ENCODE measurements at places on chromosomes 1 and 21. TPM values are rescaled to one million over a fixed set of nuclear protein-coding genes. Genes with fewer than 3 reads are reported as not detected.

- DNase-seq, result no peak
These were observed 1503.0 kb downstream of the KCNT2 start for GRCh38 chr1:195105281-195105680.

SLC30A1 gene
- 14.8 TPM for total RNA-seq

DNA sequence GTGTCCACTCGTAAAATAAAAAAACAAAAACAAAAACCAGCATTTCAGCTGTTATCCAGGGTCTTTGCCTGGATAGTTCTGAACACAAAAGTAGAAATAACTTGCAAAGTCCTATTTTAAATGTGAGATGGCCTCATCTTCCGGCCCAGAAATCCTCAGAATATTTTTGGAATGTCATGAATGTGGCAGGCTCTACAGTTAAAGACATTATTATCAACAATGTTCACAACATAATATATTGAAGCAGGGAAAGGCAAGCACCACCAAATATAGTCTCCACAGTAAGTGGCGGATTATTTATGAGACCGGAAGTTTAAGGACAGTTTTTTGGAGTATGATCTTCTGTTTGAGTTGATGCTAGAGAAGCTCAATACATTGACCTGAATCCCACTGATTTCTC, 1.2 kb upstream of the C1orf198 start:
- DNase-seq, result no peak

DNA sequence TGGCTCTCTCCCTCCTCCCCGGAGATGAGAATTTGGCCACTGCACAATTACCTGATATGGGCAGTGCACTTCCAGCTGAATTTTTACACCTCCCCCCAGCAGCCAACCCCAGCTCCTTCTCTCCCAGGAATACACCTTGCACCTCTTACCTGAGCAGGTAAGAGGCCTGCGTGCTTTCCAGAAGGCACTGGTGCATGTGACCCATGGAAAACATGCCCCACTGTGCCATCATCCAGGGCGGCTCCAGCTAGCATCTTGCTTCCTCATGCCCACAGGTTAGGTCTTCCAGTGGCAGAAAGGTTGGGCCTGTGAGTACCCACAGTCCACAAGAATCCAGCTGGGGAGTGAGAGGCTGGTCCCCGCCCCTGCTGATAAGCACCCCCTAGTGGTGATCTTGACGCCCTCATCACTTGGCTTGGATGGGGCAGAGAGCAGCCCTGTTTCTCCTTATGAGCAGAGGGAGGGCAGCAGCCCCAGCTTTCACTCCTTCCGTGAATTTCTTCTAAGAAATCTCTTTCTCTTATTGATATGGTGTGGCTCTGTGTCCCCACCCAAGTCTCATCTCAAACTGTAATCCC, 57.8 kb downstream of the EDARADD start:
- peak; percentile 27 for DNase-seq

CATSPERE gene
- total RNA-seq, result not detected

GRCh38 chr1:241813768-241814320, 34.2 kb upstream of the EXO1 start:
- no peak for DNase-seq

C1orf141 gene
- not detected for total RNA-seq

DNA sequence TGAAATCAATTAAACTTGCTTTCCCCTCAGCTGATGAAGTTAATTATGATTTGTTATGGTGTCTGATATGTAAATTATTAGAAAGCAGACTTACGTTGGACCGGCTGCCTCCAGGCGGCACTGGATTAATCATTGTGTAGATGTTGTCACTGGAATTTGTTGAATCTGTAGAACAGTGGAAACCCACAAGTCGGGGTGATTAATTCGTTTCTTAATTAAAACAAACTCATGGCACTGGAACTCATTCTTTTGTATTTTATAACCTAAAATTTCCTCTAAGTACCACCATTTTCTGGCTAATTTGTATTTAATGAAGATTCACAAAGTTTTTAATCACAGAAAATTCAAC, 39.0 kb downstream of the MRPL37 start:
- no peak for DNase-seq

DNA sequence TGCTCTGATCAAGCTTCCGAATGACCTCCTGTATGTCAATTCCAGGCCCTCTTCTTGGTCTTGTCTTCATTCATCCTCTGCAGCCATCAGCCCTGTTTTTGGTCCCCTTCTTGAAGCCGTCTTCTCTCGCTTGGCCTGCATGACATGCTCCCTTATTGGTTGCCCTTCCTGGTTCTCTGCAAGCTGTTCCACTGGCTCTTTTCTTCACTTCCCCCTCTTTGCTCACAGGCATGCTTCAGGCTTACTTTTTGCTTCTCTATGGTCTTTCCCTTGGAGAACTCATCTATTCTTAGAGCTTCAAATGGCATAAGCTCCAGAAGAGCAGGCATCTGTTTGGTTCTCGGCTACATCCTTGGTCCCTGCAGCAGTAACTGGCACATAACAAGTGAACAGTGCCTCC, 38.8 kb downstream of the PDPN start:
- no peak for DNase-seq

SIPA1L2 gene
- 7.5 TPM for total RNA-seq

- no peak for DNase-seq
These were observed 503.5 kb downstream of the LTN1 start for GRCh38 chr21:28489162-28489561.

DNA sequence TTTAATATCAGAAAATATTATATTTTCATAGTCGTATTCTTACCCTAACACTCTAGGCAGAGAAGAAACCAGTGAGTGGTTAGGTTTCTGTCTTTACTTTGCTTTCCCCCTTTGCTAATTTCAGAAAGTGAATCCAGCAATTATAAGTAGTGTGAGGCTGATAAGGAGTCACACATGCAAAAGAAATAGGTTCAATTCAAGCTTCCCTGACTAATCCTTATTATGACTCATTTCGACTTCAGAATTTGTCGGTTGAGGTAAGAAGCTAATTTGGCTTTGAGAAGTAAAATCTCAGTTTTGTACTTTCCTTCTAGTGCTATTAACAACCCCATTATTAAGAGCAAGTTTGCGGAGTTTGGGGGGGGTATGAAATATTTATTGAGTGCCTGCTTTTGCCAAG, 22.4 kb downstream of the ESRRG start:
- no peak for DNase-seq

DNA sequence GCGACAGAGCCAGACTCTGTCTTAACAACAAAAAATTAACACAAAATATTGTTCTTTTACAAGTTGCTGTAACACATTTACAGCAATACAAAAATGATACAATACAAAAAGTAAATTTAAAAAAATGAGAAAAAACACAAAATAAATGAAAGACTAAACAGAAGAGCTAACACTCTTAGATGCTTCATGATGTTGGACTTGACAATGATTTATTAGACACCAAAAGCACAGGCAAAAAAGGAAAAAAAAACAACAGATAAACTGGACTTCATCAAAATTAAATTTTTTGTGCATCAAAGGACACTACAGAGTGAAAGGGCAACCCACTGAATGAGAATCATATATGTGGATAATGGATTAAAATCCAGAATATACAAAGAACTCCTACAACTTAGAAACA, 16.4 kb downstream of the GATAD2B start:
- no peak for DNase-seq

AADACL4 gene
- not detected for total RNA-seq

CCDC17 gene
- total RNA-seq, result not detected

SPATA17 gene
- 0.39 TPM for total RNA-seq

CELA3A gene
- total RNA-seq, result not detected
